ENCODE measurements at places on chromosomes 3 and 15.

DNA sequence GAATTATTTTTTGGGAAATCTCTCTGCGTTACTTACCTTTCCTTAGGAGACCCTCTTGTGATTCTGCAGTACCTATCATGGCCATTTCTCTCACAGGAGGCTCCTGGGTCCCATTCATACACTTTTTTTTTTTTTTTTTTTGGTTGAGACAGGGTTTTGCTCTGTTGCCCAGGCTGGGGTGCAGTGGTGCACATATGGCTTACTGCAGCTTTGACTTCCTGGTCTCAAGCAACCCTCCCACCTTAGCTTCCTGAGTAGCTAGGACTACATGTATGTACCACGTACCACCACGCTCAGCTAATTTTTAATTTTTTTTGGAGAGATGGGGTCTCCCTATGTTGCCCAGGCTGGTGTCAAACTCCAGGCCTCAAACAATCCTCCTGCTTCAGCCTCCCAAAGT lies 36.1 kb downstream of the TRAK1 start:
- DNase-seq = no peak

DNA sequence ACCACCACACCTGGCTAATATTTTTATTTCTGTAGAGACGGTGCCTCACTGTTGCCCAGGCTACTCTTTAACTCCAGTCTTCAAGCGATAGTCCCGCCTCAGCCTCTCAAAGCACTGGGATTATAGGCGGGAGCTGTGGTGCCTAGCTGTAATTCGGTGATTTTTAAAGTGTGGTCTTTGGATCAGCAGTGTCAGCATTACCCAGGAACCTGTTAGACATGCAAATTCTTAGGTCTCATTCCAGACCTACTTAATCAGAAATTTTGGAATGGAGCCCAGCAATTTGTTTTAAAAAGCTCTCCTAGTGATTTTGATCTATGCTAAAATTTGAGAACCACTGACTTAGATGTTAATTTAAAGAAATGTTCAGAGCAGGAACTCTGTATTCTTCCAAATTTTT lies 51.9 kb downstream of the GOLM2 start:
- DNase-seq = no peak

- DNase-seq = no peak
Measured at GRCh38 chr15:61264986-61265385, 35.9 kb upstream of the RORA start.

- DNase-seq = no peak
Measured at GRCh38 chr3:5149306-5149880, 27.3 kb downstream of the ARL8B start.

DNA sequence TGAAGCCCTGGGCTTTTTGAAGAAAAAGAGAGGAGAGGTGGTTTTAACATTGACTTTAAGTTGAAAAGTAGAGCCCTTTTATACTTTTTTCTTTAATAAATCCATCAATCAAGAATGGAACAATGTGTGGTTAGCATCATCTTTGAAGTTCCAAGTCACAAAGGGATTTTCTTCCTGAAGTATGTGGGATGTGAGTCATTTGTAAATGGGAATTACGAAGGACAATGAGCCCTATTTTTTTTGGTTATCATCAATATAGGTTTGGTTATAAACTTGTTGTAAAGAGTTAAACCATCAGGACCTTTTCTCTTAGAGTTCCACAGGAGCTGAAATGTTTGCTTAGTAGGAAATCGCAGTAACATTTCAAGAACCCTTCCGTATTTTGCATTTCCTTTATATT lies 38.3 kb downstream of the PIK3CA start:
- DNase-seq = no peak

- DNase-seq = no peak
Measured at GRCh38 chr3:48294611-48295263, 38.7 kb downstream of the SPINK8 start.

GRCh38 chr3:126083511-126083912 lies 412 bp downstream of the SLC41A3 start:
- DNase-seq = peak; percentile 46

GRCh38 chr3:124962403-124962940 lies 27.9 kb upstream of the MUC13 start:
- DNase-seq = no peak

GRCh38 chr15:69729167-69729748 lies 276.6 kb downstream of the RPLP1 start:
- DNase-seq = peak; percentile 76

DNA sequence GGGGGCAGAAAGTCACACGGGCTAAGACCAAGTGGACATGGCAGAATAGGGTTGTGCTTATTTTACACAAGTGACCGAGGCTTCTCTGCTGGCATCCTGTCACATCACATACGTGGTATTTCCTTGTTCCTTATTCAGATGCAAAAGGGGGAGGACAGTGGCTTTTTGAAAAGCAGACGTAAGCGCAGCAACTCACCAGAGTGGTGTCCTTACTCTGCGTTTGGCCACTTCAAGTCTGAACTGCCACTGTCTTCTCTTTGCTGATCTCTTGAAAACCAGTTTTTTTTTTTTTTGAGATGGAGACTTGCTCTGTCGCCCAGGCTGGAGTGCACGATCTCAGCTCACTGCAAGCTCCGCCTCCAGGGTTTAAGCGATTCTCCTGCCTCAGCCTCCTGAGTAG lies 113.2 kb downstream of the SOX2 start:
- DNase-seq = no peak

DNA sequence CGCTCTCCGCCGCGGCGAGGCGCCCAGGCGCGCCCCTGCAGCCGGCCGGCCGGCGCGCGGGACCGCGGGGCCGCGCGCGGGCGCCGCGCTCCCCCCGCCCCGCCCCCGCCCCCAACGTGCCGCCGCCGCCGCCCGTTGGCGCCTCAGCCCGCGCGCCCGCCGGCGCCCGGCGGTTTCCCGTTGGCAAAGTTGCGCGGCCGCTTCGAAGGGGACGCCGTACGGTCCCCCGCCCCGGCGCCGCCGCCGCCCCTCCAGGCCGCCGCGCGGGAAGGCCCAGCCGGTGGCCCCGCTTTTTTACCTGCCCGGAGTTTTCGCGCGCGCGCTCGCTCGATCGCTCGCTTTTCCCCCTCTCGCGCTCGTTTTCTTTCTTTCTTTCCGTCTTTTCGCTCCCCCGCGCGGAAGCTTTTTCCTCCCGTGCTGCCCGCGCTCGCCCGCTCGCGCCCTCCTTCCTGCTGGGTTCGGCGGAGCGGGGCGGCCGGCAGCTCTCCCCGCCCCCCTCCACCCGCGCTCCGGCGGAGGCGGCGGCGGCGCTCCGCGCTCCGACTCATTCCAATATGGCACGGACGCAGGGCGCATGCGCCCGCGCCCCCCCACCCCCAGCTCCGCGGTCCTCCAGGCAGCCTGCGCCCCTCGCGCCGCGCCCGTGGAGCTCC lies at the start of gene SFMBT1:
SFMBT1 (minus strand) TSS at position 556 of the 653 bp plus-strand sequence. CDS start 76,945 bp downstream, outside the sequence.
- peak; percentile 82 for DNase-seq

GRCh38 chr3:37833302-37834186 lies 28.1 kb upstream of the CTDSPL start:
- DNase-seq = no peak

DNA sequence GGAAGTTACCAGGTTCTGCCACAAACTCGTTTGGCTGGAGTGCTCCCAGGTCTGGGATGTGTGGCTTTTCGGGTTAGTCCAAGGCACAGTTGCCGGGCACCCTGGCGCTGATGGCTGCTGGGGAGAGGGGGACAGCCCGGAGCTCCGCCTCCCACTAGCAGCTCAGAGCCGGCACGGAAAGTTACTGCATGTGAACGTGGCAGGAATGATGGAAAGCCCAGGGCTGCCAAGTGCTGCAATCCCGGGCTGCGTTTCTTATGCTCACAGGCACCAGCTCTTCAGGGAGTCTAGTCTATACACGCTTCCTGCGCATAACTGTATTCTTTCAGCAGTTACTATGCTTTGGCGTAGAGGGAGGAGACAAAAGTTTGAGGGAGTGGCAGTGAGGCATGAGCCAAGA lies 141.8 kb upstream of the ICE2 start:
- DNase-seq = no peak

DNA sequence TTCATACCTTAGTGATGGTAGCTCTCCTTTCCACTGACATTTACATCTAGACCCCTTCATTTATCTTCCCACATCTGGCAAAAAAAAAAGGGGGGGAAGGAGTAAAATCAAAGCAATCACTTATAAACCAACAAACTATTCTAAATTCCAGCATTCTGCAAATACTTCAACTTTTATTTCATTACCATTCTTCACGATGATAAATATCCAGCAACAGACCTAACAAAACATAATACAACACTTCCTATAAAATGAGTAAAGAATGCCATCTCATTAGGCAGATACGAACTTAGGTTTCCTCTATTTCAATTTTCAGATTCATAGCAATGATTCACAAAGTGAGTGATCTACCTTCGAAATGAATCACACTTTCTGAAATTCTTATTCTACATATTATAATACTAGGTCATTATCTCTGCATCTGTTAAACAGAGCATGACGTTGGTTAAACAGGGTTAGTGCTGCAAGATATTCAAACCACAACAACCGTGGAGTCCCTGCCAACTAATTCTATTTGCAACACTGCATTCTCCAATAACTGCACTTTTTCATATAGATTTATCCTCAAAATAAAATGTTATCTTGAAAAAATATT lies at the start of gene LRRFIP2:
LRRFIP2 (minus strand) TSS at position 51 of the 595 bp plus-strand sequence. CDS start 25,599 bp downstream, outside the sequence.
- DNase-seq = peak; percentile 37

- DNase-seq = no peak
Measured at GRCh38 chr3:132623646-132624045, 26.6 kb downstream of the ACKR4 start.

- DNase-seq = no peak
Measured at GRCh38 chr3:54211097-54211496, 88.7 kb downstream of the CACNA2D3 start.

DNA sequence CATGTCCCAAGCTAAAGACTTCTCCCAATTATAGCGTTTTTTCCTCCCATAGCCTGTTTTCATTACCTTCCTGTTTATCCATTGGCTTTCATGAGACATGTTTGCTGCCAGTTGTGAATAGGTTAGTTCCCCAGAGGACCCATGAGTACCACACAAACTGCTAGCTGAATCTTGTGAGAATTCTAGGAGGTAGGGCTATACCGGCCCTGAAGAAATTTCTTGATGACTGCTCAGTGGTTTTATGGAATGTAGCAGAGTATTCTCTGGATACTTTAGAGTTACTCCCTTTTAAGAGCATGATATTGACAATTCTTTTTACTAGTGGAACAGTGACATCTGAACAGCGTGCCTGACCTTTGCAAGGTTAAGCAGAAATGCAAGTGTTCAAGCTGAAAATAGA lies 210.4 kb downstream of the MCTP2 start:
- no peak for DNase-seq

DNA sequence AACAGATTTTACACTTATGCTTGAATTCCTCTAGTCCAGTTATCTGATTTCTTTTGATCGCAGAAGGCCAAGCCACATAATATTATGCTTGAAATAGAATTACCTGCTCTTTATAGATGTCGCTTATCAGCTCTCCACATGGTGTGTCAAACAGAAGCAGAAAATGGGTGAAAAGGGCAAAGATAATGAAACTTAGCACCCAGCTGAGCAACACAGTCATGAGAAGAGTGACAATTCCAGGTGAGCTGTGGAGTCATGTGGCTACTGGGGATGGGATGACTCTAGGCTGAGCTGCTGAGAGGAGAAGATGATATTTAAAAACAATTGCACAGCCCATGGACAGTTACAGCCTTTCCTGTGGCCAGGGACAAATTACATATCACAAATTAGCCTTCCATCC lies 398.7 kb upstream of the PDZRN3 start:
- no peak for DNase-seq

GRCh38 chr15:62964251-62964650 lies 78.3 kb upstream of the TPM1 start:
- no peak for DNase-seq

- DNase-seq = no peak
Measured at GRCh38 chr3:140250945-140251344, 316.0 kb downstream of the CLSTN2 start.

DNA sequence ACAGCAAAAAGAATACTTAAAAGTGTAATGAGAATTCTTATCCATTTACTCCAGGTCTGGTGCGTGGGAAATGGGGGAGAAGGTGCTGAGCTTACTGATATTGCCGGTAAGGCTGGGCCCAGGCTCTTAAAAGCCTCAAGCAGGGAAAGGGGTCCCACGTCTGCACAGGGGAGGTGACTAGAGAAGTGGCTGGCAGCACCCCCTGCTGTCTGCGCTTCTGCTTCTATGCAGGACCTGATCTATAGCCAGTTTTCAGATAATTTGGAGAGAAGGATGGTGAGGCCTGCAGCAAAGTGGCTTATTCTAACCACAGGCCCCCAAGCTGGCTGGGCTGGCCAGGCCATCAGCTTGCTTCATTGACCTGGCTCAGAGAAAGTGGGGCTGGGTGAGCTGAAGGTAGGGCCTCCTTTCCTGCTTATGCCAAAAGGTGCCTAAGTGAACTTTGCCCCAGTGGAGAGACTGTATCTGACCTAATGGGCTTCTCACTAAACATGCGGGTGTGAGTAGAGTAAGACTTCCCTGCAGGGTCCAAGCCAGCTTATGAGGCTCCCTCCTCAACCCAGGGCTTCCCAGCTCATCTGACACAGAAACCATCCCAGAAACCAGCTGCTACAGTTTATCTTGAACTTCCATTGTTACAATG lies 30.9 kb upstream of the ATP1B3 start:
- DNase-seq = peak; percentile 42

- no peak for DNase-seq
Measured at GRCh38 chr15:80856809-80857377, 77.7 kb downstream of the CEMIP start.

DNA sequence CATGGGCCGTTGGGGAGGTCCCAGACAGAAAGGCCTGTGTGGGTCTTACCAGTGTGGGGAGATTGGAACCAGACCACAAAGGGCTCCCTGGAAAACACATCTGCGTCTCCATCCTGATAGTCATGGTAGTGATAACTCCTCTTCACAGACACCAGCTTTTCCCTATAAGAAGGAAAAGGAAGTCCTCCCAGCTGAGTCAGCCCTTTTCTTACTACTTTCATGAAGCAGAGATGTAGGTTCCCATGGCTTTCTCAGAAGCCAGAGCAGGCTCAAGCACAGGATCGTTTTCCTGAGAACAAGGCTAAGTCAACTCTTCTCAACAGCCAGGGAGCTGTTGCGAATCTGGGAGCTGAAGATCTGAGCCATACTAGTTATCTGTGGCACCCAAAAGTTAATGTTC lies 6.1 kb downstream of the DNASE1L3 start:
- DNase-seq = no peak

DNA sequence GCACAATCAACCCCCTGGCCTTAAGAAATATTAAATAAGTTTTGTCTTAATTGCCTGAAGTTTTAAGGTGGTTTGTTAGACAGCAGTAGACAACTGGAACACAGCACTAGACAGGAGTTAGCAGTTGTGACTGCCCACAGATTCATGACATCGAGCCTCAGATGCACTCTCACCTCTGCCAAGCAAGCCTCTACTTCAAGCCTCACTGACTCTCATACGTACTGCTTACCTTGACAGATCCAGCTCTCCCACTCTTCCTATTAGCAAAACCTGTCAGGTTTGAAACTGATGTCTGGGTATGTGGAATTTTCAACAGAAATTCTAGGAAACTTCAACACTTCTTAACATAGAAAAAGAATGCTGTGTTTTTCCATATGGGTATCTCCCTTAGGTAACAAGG lies 382.9 kb upstream of the DPH6 start:
- DNase-seq = no peak

GRCh38 chr15:60218256-60218655 lies 179.5 kb downstream of the ANXA2 start:
- DNase-seq = no peak

GRCh38 chr3:46186471-46187340 lies 21.4 kb downstream of the CCR1 start:
- DNase-seq = peak; percentile 13
